Endothelial cell of umbilical vein (primary cell): ENCODE measurements at places on chromosomes 5 and 9. TPM values are rescaled to one million over a fixed set of nuclear protein-coding genes. Genes with fewer than 3 reads are reported as not detected.

Gene BTNL8
- total RNA-seq: not detected in 2 replicates

Gene ALDH1A1
- 220 and 287 TPM in 2 replicates for total RNA-seq

Gene NUDT12
- total RNA-seq: 3.6 and 4.9 TPM in 2 replicates

Gene MELK
- total RNA-seq: 47.8 and 52.1 TPM in 2 replicates
